ENCODE measurements at places on chromosomes 5 and 9. TPM values are rescaled to one million over a fixed set of nuclear protein-coding genes. Genes with fewer than 3 reads are reported as not detected.

SVEP1 gene
- total RNA-seq: 0.24 TPM

TNPO1 gene
- total RNA-seq: 164 TPM

PDE6A gene
- not detected for total RNA-seq

PPP3R2 gene
- not detected for total RNA-seq

MTRR gene
- 69.6 TPM for total RNA-seq

CDKN2A gene
- 0.35 TPM for total RNA-seq

NACC2 gene
- total RNA-seq: 11.5 TPM

IL5 gene
- not detected for total RNA-seq

NR2F1-AS1 gene
- total RNA-seq: 1.9 TPM

DNA sequence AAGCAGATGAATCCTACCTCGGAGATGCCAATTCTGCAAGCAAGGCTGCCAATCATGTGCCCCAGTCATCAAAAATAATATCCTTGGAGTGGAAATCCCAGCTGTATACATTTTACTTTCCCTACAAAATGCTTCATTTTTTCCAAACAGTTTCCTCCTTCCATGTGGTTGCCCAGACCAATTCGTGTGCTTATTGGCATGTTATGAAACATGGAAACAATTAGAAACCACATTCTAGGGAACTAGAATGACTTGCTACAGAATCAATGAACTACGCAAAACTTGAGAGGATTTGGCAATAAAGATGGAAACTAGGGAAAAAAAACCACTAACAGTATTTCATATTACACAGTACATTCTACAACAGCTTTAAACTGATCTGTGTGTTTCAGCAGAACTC is 584.5 kb upstream of the DMAC1 start:
- no peak for DNase-seq

DNA sequence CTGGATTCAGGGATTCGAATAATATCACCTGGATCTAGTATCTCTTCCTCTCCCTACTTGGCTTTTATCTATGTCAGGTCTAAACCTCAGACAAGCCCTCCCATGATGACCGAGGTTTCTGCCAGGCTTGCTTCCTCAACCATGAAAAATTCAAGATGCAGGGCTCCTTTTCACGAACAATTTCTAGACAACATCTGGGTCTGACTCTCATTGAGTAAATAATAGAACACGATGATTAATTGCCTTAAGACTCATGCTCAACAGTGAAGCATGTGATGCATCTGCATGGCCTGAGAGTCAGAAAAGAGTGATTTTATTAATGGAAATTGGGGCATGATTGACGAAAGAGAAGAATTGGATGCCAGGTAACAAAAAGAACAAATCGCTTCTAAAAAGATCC is 277.2 kb upstream of the ZNF608 start:
- no peak for DNase-seq

DNA sequence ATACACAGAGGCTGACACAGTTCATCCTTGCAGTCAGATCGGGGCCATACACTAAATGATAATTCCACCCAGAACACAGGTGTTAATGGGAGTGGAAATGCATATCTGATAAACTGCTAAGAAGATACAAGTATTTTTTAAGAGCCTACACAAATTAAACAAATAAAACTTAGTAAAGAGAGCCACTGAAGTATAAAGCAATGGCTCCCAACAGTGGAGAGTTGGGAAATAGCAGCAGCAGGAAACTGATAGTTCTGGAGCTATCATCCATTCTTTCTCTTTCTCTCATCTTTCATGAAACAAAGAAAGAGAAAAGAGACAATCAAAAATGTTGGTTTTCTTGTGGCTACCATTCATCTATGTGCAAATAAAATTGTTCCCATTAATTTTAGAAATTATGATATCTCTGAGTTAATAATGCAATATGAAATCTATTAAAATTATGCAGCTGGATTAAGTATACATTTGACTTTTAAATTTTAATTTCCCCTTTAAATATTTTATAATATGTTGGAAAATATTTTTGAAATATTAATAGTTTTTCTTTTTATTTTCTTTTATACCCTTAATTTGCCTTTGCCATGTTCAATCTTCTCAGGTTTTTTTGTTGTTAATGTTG is 120.8 kb downstream of the EMB start:
- DNase-seq: no peak

GRCh38 chr5:65475336-65475735 is 6.4 kb downstream of the ADAMTS6 start:
- no peak for DNase-seq

- no peak for DNase-seq
These were observed 1.3 kb downstream of the STOM start for GRCh38 chr9:121368745-121369144.

GRCh38 chr5:139670369-139671095 is 22.4 kb downstream of the CXXC5 start:
- DNase-seq: no peak

- DNase-seq: no peak
These were observed 88.8 kb downstream of the ANXA2R start for GRCh38 chr5:42951293-42951840.

GRCh38 chr9:81879501-81879916 is 48.7 kb upstream of the SPATA31D4 start:
- DNase-seq: no peak

DNA sequence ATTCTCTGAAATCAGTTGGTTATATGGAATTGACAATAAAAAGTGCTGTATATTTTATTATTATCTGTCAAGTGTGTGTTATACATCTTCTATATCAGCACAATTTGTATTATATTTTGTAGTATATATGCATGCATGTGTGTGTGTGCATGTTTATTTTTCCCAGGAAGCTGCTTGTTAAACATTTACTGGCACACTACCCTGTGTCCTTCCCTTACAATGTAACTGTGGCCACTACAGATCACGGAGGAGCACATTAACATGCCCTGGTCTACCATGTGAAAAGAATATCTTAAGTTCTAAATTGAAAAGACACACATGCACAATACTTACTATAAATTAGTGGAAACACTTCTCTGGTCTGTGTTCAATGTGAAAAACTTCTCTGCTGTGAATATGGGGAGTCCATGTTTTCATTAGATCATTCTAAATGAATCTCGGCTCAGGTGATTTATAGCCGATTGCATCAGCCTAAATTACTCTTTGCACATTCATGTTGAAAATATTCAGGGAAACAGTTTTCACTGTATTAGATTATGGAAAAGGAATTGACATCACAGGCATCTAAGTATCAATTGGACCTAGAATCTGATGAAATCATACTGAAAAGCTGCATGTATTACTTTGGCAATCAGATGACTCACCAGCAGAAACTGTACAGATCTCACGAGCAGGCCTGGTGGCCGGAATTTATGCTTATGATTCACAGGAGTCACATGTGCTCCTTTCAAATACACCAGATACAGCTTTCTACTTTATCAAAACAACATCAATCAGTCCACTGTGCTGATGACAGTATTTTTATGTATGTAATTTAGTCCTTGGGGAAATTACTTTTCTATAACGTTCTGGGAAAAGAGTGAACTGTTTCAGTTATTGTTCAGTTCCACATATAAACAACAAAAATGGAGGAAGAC is 39.4 kb downstream of the LURAP1L start:
- DNase-seq: no peak

GRCh38 chr9:136172412-136173079 is 32.4 kb downstream of the LHX3 start:
- DNase-seq: peak; percentile 71
